ENCODE measurements at places on chromosomes 3 and 15.
A peak's percentile ranks its signal among the peaks of the same experiment; 100 is the strongest.

DNA sequence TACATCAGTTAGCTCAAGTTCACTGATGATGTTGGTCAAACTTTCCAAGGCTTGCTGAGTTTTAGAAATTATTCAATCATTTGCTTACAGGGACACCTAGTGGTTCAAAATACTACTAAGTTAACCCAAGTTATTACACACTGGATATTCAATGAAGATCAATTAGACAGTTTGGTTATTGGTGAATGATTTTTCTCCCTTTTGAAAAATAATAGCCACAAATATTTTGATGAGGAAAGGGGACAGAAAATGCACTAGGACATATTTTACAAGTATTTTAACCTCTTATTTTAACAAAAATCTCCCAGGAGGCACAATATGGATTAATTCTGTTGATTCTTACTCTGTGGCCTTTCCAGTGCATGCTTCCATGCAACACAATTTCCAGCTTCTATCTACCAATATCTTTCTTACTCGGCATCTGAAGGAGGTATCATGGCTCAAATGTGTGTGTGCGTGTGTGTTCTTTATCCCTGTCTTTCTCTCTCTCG, 20.1 kb upstream of the GOLGA6L2 start:
- no peaks in the 10 kb centered on the region for H3K4me1 ChIP-seq
- no peaks in the 10 kb centered on the region for H3K36me3 ChIP-seq
- no peak overlapping the region for H3K27ac ChIP-seq
- H3K27me3 ChIP-seq, result no peaks in the 10 kb centered on the region
- H3K4me3 ChIP-seq, result no peak overlapping the region

DNA sequence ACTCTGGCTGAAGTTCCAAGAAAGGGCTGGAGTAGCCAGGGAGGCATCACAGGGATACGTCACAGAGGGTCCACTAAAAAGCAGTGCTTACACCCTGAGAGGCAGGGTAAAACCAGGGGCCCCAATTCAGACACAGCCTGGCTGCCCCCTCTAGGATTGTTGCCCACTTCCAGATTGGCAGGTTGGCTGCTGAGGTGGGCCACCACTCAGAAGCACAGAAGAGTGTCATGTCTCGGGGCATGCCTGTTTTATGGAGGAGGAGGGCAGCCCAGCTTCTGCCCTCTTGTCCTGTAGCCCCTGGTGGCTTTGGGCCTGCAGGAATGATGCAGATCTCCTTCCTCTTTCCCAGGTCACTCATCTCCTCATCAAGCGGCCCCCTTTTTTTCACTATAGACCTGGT, 24.0 kb downstream of the NOX5 start:
- no peaks in the 10 kb centered on the region for H3K27me3 ChIP-seq
- H3K27ac ChIP-seq, result no peak overlapping the region
- H3K36me3 ChIP-seq, result no peaks in the 10 kb centered on the region
- H3K4me1 ChIP-seq, result no peaks in the 10 kb centered on the region
- H3K4me3 ChIP-seq, result no peak overlapping the region
- no peak for DNase-seq

GRCh38 chr3:113831103-113831355, 7.6 kb upstream of the GRAMD1C start:
- no peak for DNase-seq
- H3K36me3 ChIP-seq, result no peaks in the 10 kb centered on the region
- no peaks in the 10 kb centered on the region for H3K27me3 ChIP-seq

DNA sequence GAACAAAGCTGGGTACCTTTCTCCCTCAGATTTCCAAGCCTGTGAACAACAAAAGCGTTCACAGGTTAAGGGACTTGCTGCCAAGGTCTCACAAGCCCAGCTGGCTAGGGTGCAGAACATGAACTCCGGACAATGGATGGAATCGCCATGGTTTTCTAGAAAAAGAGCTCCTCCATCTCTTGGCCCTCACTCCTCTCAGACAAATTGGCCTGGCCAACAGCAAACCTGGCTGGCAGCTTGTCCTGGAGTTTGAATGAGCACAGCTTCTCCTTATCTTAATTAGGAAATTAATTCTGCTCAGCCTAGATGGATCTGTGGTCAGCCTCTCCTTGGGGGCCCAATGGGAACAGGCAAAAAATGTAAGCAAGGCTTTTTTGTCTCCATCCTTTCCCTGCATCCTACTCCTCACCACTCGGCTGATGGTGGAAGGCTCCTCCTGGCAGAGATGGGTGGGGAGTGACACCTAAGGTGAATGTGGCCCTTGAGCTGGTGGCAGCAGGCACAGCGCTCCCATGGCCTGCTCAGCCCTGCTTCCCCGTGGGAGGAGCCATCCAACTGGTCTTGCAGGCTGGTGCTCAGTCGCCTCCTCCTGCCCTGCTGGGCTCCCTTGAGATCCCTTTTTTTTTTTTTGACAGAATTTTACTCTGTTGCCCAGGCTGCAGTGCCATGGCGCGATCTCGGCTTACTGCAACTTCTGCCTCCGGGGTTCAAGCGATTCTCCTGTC, 5.8 kb downstream of the KLHL25 start:
- H3K27ac ChIP-seq, result no peak overlapping the region
- H3K4me3 ChIP-seq, result no peak overlapping the region
- DNase-seq, result no peak
- H3K36me3 ChIP-seq, result no peaks in the 10 kb centered on the region
- H3K4me1 ChIP-seq, result peaks cover 36% of the 10 kb centered on the region

DNA sequence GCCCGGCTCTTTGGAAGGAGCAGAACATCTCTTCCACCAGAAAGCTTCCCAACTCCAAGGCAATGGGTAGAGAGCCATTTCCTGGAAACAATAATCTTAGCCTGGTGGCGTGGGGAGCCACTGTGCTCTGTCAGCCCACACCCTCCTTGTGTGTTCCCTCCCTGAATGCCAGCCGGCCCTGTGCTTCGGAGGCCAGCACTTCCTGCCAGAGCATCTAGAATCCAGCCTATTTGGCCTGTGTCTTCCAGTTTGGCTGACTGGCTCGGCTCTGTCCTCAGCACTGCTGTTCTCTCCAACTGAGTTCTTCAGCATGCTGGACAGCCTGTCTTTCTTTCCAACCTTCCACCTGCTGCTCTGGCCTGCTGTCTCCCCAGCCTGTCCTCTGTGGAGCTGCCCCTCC, 349.3 kb downstream of the MFSD1 start:
- H3K27ac ChIP-seq, result no peak overlapping the region
- DNase-seq, result no peak
- H3K4me1 ChIP-seq, result no peaks in the 10 kb centered on the region
- no peaks in the 10 kb centered on the region for H3K27me3 ChIP-seq

- no peaks in the 10 kb centered on the region for H3K27me3 ChIP-seq
- no peaks in the 10 kb centered on the region for H3K4me1 ChIP-seq
- no peak overlapping the region for H3K4me3 ChIP-seq
These were observed 171.9 kb downstream of the FMN1 start for GRCh38 chr15:33022629-33023028.

GRCh38 chr3:98732286-98733052, 30.7 kb upstream of the ST3GAL6 start:
- peak overlapping the region; percentile 79 for H3K4me3 ChIP-seq
- no peaks in the 10 kb centered on the region for H3K27me3 ChIP-seq
- peaks cover 21% of the 10 kb centered on the region for H3K4me1 ChIP-seq
- peak overlapping the region; percentile 82 for H3K27ac ChIP-seq
- DNase-seq, result peak; percentile 73
- H3K36me3 ChIP-seq, result no peaks in the 10 kb centered on the region

GRCh38 chr15:75215107-75216004, 13.7 kb downstream of the C15orf39 start:
- H3K27me3 ChIP-seq, result no peaks in the 10 kb centered on the region
- no peak for DNase-seq
- peaks cover 13% of the 10 kb centered on the region for H3K4me1 ChIP-seq
- H3K27ac ChIP-seq, result no peak overlapping the region

DNA sequence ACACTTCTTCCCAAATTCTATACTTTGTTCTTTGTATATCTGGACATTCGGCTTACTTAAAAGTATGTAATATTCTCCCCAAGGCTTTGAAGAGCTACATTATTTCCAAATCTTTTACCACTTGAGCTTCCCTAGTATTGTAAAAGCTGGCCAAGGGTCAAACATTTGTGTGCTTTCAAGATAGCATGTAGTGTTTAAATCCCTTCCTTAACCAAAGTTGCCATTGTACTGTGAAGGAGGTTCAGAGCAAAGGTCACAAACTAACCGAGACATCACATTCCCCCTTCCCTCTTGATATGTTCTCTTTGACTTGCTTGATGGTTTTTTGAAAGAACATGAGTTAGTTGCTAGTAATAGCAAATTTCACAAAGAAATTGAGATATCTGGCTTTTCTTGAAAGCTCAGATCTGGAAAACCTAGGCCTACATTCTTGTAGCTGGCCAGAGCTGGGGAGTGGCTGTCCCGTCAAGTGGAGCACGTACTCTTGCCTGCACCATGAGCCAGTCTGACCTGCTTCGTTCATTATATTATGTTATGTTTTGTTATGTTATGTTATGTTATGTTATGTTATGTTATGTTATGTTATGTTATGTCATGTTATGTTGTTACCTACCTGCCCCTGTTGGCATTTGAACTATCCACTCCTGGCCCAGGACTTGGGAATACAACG, 60.2 kb downstream of the FILIP1L start:
- no peaks in the 10 kb centered on the region for H3K27me3 ChIP-seq
- DNase-seq, result no peak
- no peak overlapping the region for H3K27ac ChIP-seq
- peaks cover 17% of the 10 kb centered on the region for H3K4me1 ChIP-seq

- no peaks in the 10 kb centered on the region for H3K4me1 ChIP-seq
- no peak overlapping the region for H3K27ac ChIP-seq
- no peaks in the 10 kb centered on the region for H3K27me3 ChIP-seq
- no peak overlapping the region for H3K4me3 ChIP-seq
- no peaks in the 10 kb centered on the region for H3K36me3 ChIP-seq
These were observed 733.6 kb downstream of the EPHA3 start for GRCh38 chr3:89841041-89841440.

GRCh38 chr3:177195242-177195991, 1.9 kb downstream of the TBL1XR1 start:
- no peaks in the 10 kb centered on the region for H3K36me3 ChIP-seq
- H3K27ac ChIP-seq, result peak overlapping the region; percentile 98
- peaks cover 40% of the 10 kb centered on the region for H3K4me1 ChIP-seq
- H3K27me3 ChIP-seq, result no peaks in the 10 kb centered on the region
- H3K4me3 ChIP-seq, result peak overlapping the region; percentile 72

DNA sequence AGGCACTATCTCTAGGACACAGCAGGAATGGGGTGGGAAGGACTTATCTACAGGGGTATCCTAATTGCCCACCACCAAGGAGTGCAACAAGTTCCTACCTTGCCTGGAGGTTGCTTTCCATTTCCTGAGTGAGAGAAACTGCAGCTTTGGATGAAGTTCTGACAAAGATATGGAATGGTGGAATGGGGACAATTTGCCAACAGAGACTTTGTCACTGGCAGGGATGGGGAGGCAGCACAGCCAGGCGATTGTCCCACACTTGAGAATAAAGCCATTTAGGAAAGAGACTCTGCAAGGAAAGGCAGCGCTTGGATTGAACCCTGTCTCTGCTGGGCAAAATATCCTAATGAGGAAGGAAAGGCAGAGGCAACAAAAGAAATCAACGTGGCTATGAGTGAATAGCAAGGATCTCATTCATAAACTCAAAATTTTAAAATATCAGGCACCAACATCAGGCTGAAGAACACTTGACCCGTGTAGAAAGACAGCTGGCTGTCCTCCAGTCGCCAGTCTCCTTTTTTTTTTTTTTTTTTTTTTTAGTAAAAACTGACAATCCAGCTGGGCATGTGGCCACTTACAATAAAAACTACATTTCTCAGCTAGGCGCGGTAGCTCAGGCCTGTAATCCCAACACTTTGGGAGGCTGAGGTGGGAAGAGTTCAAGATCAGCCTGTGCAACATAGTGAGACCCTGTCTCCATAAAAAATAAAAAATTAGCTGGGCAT, 31.6 kb upstream of the PDE8A start:
- no peak overlapping the region for H3K4me3 ChIP-seq
- no peaks in the 10 kb centered on the region for H3K36me3 ChIP-seq
- DNase-seq, result no peak
- H3K27me3 ChIP-seq, result no peaks in the 10 kb centered on the region
- H3K27ac ChIP-seq, result no peak overlapping the region

DNA sequence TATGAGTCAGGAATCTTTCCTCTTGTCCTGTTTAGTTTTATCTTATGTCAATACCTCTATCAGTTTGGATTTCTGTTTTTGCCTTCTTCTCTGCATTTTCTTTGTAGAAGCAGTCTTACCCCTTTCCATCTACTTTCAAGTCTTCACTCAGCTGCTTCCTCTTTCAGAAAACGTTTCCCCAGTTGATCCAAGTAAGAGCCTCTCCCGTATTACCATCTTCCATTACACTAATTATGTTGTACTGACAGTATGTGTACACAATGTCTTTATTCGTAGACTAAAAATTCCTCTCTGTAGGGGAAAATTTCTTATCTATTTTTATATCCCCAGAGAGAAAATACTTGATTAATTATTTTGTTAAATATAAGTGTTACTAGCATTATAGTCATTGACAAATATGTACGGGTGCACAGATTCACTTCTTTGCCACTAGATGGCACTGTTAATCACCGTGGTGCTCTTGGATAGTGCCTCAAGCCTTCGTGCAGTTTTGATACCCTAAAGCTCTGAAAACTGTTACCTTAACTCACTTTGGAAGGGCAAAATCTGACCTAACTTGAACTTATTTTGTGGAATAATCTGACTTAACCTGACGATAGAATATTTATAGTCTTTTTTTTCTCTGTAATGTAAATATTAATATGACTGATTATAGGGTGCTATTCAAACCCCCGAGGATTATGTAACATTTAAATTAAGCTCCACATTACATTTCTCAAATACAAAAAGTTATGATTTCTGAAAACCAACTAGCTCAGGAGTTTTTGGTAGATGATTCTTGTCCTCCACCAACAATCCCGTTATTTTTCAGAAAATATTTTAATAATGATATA, 74.2 kb upstream of the POU1F1 start:
- no peaks in the 10 kb centered on the region for H3K4me1 ChIP-seq
- no peak for DNase-seq
- H3K36me3 ChIP-seq, result no peaks in the 10 kb centered on the region
- no peak overlapping the region for H3K4me3 ChIP-seq
- H3K27me3 ChIP-seq, result no peaks in the 10 kb centered on the region
